CD8-positive, alpha-beta T cell (primary cell): ENCODE measurements at places on chromosomes 1 and 21. TPM values are rescaled to one million over a fixed set of nuclear protein-coding genes. Genes with fewer than 3 reads are reported as not detected.

DNA sequence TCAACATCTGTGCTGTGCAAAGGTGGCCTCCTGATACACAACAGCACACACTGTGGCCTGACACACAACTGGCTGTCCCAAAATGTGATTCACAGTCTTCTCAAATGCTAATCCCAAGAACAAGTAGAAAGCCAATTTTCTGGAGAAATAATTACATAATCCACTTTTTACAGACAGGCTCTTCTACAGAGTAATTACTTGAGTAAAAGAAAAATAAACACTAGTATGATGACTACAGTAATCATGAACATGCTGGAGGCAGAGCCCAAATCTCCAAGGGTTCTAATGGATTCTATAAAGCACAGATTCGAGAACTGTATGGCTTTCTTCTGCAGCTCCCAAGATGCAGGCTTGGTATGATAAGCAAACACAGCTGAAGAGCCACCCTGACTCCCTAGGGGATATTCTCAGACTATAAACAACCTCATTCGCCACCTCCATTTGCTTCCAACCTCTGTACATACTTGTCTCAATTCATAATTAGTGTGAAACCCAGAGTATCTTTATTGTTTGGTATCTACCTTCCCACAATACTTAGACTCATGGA lies 81.9 kb downstream of the SIPA1L2 start:
- no peak for DNase-seq

- no peak for DNase-seq
Observed at GRCh38 chr1:182389619-182390047, 2.0 kb downstream of the GLUL start.

DNA sequence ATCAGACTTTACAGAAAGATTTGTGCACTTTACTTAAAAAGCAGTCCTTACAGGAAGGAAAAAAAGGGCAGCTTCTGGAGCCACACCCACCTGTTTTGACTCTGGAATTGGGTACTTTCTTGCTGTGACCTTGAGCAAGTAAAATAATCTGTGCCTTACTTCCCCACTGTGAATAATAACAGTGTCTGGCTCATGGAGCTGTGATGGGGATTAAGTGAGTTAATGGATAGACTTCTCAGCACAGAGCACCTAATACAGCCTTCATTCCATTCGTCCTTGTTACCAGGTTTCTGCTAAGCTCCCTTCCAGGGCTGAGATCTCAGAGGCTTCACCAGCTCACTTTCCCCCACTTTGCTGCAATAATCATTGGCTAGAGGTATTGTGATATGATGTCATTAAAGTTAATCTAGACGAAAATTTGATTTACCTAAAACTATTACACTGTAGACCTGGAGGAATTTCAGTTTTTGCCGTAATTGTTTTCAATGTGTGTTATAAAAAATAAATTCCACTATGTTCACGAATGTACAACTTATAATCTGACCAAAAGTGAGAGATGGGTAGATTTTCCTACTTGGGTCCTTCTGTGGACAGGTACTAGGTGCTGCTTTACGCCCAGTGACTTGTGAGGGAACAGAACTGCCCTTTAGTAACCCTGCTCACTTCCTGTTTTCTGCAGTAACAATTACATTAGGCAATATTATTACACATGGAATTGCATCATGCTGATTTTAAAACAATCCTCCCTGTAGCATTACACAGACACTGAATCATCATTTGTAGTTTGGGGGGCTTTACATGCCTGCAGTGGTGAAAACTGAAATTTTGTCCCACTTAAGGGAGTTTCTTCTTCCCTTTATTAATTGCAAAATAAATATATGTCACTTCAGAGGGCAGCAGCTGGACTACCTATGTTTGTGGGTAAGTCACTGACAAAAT lies 19.7 kb upstream of the ABCG1 start:
- DNase-seq, result peak; percentile 47

DNA sequence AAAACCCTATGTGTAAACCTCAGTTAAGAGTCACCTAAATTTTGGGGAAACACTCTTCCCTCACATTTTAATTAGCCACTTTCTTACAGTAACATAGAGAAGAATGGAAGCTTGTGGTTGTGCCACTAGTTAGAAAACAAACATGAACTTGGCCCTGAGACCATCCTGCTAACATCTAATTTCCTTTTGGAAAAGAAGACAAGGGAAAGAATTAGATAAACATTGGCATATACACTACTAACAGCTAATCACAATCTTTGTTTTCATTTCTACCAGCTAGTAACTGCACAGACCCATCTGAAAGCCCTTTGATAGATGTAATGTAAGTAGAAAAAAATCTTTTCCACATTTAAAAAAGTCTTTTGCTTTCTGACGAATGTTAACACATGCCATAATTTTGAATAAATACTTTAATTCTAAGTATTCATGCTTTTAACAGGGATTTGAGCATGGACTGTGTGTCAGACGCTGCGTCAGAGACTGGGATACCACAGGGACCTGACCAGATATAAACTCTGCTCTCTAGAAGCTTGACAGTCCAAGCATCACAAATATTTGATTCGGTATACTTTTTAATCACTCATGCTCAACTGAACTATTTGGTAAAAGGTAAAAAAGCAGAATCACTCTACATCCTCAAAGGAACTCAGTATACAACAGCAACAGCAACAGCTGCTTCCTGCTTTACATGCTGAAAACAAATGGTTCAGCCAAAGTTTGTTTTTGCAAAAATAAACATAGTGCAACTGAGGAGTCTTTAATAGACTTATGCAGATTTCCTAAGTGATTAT lies 30.2 kb downstream of the DPH5 start:
- DNase-seq, result no peak

DNA sequence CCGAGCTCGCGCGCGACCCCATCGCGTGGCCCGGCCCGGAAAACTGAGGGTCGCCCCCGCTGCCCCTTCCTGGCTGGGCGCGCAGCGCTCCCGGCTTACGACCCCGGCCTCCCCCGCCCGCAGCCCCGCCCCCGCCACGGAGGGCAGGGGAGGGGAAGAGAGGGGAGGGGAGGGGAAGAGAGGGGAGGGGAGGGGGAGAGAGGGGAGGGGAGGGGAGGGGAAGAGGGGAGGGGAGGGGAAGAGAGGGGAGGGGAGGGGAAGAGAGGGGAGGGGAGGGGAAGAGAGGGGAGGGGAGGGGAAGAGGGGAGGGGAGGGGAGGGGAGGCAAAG lies 6.7 kb upstream of the ANKRD65 start:
- DNase-seq, result no peak

DNA sequence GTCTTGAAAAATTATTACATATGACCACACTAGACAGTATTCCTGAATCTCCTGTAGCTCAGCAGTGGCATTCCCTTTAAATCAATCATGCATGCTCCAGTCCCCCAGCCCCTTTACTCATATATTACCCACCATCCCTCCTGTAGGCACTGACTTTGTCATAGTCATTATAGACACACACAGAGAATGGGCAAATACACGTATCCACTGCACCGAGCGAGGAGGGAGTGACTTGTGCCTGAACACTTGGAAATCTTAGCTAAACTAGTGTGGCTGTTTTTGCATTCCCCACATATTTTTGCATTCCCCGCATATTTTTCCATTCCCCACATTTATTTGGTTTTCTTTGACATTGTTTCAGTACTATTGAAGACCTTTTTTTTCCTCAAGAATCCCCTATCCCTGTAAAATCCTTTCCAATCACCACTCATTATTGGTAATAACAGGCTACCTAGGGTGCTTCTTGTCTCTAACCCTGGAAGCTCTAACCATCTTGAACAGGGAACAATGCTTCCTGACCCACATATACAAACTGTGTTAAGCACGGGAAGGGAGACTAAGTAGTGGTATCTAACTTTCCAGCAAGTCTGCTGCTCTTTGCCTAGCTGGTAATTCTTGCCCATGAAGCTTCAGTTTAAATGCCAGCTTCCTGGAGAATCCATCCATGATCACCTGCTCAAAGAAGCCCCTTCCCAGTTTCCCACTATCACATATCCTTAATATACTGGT lies 534.4 kb upstream of the CAMK1G start:
- no peak for DNase-seq

DNA sequence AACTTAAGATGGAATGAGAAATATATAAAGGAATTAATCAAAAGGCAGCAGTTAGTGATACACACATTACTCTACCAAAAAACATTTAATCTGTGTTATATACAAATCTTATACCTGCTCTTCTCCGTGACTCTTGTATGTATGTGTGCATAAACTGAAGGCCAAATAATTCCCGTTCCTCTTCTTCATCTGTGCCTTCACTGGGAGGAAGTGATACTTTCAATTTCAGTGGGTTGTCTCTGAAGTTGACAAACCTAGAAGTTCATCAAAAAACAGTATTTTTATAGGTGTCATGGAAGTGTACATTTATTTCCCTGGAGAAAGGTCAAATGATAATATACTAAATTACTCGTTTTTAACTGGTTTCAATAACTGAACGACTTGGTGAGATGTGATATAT lies 19.3 kb downstream of the TRMT13 start:
- no peak for DNase-seq

DNA sequence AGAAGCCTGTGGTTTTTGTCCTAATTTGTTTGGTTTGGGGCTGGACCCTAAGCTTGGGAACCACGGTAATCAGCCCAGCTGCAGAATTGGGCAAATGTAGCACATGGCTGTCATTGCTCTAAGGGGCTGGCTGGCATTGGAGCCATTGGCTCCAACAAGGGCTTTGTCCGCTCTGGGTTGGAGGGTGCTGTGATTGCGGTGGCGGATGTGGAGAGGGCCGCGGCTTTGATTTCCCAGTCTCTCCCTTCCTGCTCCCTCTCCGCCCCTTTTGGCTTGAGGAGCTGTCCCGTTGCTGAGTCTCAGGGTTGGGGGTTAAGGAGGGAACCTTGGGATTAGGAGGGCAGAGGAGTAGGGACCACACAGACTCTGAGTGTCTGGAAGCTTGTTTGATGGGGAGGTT lies 91.7 kb upstream of the CD34 start:
- no peak for DNase-seq

- DNase-seq, result no peak
Observed at GRCh38 chr1:212974711-212975110, 24.4 kb downstream of the VASH2 start.

GRCh38 chr1:162823231-162823630 lies 32.7 kb downstream of the HSD17B7 start:
- DNase-seq, result no peak

GRCh38 chr1:217188280-217189237 lies 442.3 kb downstream of the GPATCH2 start:
- no peak for DNase-seq

DNA sequence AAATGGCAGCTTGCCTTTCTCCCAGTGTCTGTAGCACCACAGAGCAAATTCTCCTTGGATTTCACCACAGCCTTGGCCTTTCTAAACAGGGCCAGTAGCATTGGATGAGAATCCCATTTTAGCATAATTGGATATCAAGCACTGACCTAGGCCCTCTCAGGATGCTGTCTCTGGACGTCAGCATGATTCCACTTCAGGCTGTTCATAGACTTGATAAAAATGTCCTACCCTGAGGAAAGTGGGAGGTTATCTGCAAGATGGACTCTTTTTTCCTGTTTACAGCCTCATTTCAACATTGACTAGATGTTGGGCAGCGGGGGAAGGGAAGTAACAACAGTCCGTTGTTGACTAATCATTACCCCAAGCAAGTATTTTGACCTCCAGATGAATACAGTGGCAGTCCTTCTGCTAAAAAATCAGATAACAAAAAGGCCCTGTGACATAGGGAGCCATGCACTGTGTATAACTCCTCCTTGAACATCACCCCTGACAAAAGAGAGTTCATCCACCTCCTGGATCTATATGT lies 5.2 kb downstream of the NPL start:
- no peak for DNase-seq

- DNase-seq, result no peak
Observed at GRCh38 chr1:46184920-46185658, 8.8 kb upstream of the P3R3URF start.

The BGLAP gene
- 2.4 TPM for total RNA-seq

The CYP4A11 gene
- total RNA-seq, result not detected

The CCSAP gene
- total RNA-seq, result 11.7 TPM

The CD101 gene
- total RNA-seq, result 3.7 TPM

The LRRC3 gene
- total RNA-seq, result 0.68 TPM

The WNT3A gene
- total RNA-seq, result 0.14 TPM

The RGS1 gene
- 366 TPM for total RNA-seq

The SPRR2F gene
- not detected for total RNA-seq

The OR2T27 gene
- not detected for total RNA-seq

The SLC25A33 gene
- total RNA-seq, result 10.1 TPM
